ELF-1 (cell line): ENCODE measurements at places on chromosomes 2 and 18.

- DNase-seq = peak; percentile 87
Measured at GRCh38 chr2:138271467-138271866, 230.1 kb upstream of the SPOPL start.

DNA sequence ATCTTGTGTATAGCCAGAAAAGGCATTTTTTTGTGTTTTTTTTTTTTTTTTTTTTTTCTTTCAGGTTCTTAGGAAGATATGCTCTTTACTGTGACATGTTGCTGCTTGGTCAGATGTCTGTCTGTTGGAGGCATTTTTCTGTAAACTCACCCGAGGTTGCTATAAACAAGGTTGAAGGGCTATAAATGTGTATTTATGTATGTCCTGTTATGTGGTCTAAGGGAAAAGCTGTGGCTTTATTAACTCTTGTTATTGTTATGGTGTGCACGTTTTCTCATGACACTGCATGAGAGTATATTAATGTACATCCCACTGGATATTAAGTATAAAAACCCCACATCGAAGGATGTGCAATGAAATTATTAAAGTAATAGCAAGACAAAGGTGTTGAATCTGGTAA is 102.0 kb downstream of the ZNF532 start:
- no peak for DNase-seq

DNA sequence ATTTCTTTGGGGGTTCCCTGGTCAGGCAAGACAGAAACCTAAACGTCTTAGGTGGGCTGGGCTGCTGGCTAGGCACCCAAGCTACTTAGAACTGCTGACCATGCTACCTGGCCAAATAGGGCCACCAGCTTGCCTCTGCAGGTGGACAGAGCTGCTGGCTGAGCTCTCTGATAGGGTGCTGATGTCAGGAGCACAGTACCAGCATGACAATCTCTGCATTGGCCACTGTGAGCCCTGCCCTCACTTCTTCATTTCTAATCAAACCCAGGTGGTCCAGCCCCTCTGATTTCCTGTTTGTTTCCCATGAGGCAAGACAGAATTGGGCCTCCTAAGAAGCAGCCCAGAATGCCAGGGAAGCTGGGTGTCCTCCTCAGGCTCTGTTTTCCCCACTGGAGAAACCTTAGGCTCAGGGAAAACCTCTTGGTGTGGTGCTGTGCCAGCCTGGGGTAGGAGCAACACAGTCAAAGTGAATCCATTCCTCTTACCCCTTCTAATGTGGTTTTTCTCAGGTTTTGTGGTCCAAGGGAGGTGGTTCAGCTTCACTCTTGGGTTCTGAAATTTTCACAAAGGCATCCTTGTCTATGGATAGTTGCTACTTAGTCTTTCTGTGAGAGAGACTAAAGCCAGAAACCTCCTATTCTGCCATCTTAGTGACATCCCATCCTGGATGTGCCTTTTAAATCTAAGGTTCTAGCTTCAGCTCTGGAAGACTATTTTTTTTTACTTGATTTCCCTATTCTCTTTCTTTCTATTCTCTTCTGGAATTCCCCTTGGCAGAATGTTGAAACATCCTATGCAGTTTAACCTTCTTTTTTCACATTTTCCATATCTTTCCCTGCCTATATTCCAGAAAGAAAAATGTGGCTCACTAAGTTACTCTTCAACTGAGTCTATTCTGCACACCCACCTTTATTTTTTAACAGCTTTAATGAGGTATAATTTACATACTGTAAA is 15.2 kb downstream of the SP100 start:
- no peak for DNase-seq

GRCh38 chr2:38446906-38447561 is 70.0 kb upstream of the ATL2 start:
- peak; percentile 45 for DNase-seq

GRCh38 chr2:239145106-239145505 is 255.7 kb downstream of the HDAC4 start:
- no peak for DNase-seq

- no peak for DNase-seq
Measured at GRCh38 chr2:49189512-49190225, 35.4 kb upstream of the FSHR start.

- DNase-seq = no peak
Measured at GRCh38 chr2:3177891-3178577, 199.6 kb downstream of the EIPR1 start.

- no peak for DNase-seq
Measured at GRCh38 chr18:71707400-71707799, 836.7 kb downstream of the CBLN2 start.

DNA sequence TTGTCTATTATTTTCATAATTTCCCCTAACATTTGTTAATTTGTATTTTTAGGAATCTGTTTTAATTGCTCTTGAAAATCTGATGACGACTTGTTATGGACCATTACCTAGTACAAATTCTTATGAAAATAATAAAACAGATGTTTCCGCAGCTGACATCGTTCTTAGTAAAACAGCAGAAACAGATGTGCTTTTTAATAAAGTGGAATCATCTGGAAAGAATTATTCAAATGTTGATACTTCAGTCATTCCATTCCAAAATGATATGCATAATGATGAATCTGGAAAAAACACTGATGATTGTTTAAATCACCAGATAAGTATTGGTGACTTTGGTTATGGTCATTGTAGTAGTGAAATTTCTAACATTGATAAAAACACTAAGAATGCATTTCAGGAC is 69.9 kb downstream of the PMS1 start:
- DNase-seq = no peak

GRCh38 chr2:46248171-46248570 is 49.0 kb upstream of the EPAS1 start:
- no peak for DNase-seq

DNA sequence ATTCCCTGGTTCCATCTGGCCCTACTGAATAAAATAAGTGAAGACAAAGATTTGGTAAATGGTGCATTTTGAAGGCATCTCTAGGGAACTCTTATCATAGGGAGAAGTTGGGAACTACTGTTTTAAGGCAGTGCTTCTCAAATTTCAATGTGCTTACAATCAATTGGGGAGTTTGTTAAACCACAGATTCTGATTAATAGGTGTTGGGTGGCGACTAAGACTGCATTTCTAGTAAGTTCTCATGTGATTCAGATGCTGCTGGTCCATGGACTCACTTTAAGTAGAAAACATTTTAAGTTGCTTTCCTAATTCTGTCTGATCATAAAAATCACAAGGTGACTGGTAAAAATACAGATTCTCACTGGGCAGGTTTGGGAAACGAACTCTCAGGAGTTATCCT is 14.6 kb downstream of the FARSB start:
- no peak for DNase-seq

- no peak for DNase-seq
Measured at GRCh38 chr2:66185497-66186054, 249.3 kb upstream of the MEIS1 start.

DNA sequence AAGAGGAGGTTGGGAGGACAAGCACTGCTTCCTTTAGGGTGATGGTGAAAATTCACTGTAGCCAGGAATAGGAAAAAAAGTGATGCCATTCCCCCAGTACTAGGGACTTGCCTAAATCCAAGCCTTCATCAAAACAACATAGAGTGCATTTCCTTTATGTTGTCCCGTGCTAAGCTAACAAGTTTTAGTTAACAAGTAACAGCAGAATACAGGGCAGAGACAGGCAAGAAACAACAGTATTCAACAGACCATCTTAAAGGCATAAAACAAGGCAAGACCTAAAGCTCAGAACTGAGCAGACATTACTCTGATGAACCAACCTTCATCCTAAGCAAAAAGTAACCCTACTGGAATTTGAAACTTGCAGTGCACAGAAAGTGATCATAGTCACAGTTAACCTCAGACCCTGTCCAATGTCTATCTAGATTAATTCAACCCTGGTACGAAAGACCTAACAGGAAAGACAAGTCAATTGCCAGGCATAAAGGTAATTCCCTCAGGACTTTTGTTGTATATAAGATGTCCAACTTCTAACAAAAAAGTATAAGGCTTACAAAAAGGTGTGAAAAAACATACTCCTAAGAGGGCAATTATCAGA is 34.4 kb upstream of the GALNT1 start:
- DNase-seq = no peak

DNA sequence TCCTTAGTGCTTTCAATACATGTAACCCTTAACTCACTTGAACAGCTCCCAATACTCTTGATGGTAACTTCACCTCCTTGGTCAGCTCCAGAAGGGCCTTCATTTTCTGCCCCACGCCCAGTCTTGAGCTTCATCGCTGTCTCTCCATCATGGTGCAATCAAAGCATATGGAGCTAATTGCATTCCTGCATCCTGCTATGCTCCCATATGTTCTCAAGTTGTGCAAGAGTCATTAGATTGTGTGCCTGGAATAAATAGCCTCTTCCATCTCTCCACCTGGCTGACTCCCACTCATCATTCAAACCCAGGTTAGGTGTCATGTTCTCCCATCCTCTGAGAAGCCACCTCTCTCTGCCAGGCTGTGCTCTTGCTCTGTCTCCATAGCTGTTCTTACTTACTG is 364.5 kb upstream of the RGPD4 start:
- no peak for DNase-seq

GRCh38 chr2:63424329-63425078 is 163.8 kb downstream of the WDPCP start:
- peak; percentile 49 for DNase-seq

DNA sequence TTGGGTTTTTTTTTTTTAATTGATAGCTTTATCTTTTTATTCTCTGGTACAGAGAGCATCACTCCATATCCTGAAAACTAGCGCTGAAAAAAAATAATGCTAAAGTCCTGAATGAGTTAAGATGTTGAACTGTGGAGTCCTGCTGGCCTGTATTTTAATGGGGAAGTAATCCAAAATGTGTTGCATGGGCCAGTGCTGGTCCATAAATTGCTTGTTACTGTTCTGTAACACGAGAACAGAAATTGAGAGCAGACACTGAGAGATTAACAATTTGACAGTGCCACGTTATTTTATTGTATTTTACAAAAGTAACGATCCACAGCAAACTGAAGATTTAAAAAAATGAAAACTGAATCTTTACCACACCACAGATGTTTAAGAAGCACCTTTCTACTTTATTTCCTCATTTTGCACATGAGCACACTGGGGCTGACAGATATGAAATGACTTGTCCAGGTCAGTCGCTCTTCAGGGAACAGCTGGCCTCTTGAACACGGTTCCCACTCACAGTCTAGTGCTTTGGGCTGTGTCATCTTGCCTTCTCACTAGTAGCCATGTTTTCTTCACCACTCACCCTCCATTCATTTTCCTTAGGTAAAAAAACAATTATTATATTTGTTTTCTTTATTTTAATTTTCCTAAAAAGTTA is 35.3 kb downstream of the ZCCHC2 start:
- no peak for DNase-seq

DNA sequence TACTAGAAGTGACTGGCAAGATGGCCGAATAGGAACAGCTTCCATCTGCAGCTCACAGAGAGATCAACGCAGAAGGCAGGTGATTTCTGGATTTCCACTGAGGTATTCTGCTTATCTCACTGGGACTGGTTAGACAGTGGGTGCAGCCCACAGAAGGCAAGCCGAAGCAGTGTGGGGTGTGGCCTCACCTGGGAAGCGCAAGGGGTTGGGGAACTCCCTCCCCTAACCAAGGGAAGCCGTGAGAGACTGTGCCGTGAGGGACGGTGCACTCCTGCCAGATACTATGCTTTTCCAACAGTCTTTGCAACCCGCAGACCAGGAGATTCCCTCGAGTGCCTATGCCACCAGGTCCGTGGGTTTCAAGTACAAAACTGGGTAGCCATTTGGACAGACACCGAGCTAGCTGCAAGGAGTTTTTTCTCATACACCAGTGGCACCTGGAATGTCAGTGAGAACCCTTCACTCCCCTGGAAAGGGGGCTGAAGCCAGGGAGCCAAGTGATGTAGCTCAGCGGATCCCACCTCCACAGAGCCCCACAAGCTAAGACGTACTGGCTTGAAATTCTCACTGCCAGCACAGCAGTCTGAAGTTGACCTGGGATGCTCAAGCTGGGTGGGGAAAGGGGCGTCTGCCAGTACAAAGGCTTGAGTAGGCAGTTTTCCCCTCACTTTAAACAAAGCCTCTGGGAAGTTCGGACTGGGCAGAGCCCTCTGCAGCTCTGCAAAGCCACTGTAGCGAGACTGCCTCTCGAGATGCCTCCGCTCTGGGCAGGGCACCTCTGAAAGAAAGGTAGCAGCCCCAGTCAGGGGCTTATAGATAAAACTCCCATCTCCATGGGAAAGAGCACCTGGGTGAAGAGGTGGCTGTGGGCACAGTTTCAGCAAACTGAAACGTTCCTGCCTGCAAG is 40.1 kb downstream of the PLEK start:
- DNase-seq = no peak

GRCh38 chr2:156339110-156339847 is 6.8 kb upstream of the NR4A2 start:
- no peak for DNase-seq

DNA sequence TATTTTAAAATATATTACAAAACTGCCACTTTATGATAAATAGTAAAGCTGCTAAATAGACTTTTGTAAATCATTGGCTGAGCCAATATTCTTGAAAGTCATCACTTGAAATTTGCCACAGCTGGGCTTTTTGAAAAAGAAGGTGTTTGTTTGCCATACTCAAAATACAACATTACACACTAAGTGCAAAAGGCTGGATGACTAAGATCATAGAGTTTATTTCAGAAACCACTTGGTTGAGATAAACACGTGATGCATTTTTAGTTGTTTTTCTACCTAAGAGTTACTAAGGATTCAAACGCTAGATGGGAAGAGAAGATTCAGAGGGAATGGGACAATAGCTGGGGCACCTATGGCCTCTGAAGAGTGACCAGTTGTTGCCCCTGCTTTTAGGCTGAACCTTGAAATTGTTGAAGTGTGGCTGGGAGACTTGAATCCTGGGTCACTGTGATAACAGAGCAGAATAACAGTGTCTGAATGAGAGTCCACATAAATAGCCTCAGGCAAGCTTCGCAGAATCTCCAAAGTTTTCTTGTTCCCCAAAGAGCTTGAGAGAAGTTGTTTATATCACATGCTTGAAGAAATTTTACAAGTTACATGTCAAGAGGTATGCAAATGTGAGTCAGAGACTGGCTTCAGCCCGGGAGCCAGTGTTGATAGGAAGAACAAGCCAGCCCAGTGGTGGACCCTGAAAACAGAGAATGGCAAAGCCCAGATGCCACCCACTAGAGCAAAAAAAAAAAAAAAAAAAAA is 409.8 kb downstream of the GPD2 start:
- peak; percentile 18 for DNase-seq

GRCh38 chr2:54704688-54705605 is 18.5 kb upstream of the EML6 start:
- no peak for DNase-seq

DNA sequence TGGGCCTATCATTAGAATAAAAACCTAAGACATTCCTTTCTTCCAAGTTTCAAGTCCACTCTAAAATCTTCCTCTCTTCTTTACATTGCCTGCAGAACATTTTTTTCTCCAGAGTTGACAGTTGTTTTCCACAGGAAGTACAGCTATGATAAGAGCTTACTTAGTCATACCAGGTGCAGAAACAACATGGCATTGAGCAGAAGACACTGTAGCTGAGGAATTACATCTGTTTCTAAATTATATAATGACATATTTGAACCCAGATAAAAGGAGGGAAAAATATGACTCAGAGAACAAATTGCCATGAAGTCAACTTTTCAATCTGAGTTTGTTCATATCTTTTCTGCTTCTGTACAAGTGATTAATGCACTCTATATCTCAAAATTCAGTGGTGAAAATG is 30.2 kb downstream of the CMPK2 start:
- DNase-seq = no peak
